ENCODE measurements at places on chromosomes 5 and 9. TPM values are rescaled to one million over a fixed set of nuclear protein-coding genes. Genes with fewer than 3 reads are reported as not detected.

- no peaks in the 10 kb centered on the region for H3K36me3 ChIP-seq
- no peak overlapping the region for H3K27ac ChIP-seq
- no peaks in the 10 kb centered on the region for H3K27me3 ChIP-seq
- H3K4me3 ChIP-seq = no peak overlapping the region
Measured at GRCh38 chr5:33161421-33161820, 279.3 kb upstream of the TARS1 start.

DNA sequence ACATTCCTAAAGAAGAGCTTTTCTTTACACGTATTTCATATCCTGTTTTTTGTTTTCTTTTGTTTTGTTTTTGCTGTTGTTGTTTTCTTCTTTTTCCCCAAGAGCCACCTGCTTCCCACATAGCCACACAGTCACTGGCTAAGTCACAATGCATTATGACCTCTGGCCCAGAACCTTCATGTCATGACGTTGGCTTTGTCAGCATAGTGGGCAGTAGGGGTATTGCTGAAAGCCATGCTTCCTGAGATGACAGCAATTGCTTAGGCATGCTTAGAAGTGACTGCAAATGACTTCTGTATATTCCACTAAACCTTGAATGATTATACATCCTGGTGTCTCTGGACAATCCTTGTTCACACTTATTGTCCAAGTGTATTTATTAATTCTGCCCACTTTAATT, 375.8 kb downstream of the TAF11L14 start:
- H3K36me3 ChIP-seq = no peaks in the 10 kb centered on the region
- no peak for DNase-seq
- no peak overlapping the region for H3K4me3 ChIP-seq
- H3K27me3 ChIP-seq = no peaks in the 10 kb centered on the region

DNA sequence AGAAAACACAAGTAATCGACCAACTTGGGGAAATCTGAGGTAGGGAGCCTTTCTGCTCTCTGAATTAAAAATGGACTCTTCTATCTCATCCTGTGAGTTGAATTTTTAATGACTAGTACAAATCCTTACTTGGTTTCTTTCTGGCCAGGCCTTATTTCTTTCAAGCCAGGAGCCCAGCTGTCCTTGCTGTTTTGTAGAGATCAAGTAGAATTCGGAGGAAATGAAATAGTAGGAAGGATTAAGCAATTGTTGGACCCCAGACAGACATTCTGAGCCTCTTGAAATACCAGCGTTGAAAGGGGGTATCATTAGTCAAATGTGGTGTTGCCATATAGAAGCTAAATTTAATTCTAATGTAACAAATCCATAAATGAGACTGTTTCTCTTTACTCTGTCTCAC, 53.7 kb upstream of the SMIM15 start:
- DNase-seq = no peak
- no peaks in the 10 kb centered on the region for H3K27me3 ChIP-seq
- no peaks in the 10 kb centered on the region for H3K4me1 ChIP-seq
- H3K36me3 ChIP-seq = no peaks in the 10 kb centered on the region

GRCh38 chr9:82820186-82820585, 242.8 kb downstream of the RASEF start:
- H3K4me3 ChIP-seq = no peak overlapping the region
- H3K27me3 ChIP-seq = no peaks in the 10 kb centered on the region
- H3K4me1 ChIP-seq = no peaks in the 10 kb centered on the region
- H3K27ac ChIP-seq = no peak overlapping the region
- DNase-seq = no peak

GRCh38 chr5:121937762-121938161, 24.0 kb upstream of the SRFBP1 start:
- H3K27me3 ChIP-seq = no peaks in the 10 kb centered on the region
- H3K4me1 ChIP-seq = no peaks in the 10 kb centered on the region
- H3K4me3 ChIP-seq = no peak overlapping the region
- H3K27ac ChIP-seq = no peak overlapping the region
- H3K36me3 ChIP-seq = no peaks in the 10 kb centered on the region

DNA sequence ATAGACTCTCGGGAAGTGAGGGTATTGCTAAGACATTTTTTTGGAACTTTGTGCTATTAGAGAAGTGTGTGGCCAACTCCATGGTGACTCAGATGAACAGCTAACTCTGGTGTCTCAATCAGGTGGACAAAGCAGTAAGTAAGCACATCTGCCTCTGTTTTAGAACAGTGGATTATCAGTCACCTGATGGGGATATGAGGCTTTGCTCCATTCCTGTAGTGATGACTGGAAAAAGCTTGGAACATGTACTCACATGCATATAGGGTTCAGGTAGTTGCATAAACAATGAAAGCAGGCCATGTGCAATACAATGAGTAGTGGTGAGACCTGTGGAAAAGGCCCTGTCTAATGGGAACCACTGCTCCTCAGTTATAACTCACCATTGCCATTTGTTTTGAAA, 168.2 kb upstream of the FBN2 start:
- H3K27me3 ChIP-seq = no peaks in the 10 kb centered on the region
- H3K36me3 ChIP-seq = no peaks in the 10 kb centered on the region
- no peaks in the 10 kb centered on the region for H3K4me1 ChIP-seq
- no peak for DNase-seq

DNA sequence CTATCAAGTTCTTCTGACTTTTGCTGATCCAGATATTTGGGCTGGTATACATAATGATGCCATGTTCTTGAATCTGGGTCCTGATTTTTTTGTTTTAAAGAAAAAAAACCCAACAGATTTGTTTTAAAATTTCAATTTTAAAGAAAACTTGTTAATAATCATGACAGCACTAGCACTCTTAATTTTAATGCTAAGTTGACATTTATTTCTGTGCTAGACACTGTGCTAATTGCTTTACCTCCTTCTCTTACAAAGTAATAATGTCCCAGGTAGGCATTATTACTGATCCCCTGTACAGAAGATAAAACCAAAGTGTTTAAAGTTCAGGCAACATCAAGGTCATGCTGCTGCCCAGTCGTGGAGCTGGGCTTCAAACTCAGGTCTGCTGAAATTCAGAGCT, 101.9 kb downstream of the ZNF608 start:
- H3K36me3 ChIP-seq = no peaks in the 10 kb centered on the region
- no peak overlapping the region for H3K27ac ChIP-seq
- H3K4me1 ChIP-seq = peaks cover 13% of the 10 kb centered on the region
- no peak overlapping the region for H3K4me3 ChIP-seq
- no peak for DNase-seq
- no peaks in the 10 kb centered on the region for H3K27me3 ChIP-seq

DNA sequence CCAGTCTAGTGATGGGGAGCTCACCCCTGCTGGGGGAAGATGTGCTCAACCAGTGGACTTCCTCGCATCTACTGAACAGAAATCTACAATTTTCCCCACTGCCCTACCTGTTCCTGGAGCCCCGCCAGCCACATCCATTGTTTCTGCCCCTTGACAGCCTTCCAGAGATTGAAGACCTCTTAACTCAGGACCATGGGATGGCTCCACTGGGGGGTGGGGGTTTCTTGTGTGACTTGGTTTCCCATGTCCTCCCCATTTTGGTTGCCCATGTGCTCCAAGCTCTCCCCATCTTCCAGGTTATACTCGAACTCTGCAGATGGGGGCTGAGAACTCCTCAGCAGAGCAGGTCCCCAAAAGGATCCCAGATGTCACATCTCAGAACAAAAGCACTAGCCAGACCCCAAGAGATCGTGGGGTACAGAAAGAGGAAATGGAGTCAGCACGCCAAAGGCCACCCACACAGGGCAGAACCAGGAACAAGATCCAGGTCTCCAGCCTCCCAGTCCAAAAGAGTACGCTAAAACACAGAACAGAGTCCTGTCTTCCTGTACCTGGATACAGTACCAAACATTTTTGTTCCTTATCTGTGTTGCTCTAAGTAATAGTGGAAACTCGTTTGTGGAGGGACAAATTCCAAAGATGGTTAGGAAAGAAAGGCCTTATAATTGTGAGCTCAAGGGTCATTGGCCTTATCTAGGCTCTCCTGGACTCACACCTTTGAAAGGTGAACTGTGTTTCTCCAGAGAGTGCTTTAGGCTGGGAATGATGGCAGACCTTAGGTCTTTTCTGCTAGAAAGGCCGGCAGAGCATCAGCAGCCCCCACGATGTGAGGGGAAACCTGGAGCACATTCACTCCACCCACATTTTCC, 15.8 kb downstream of the CORO2A start:
- no peaks in the 10 kb centered on the region for H3K36me3 ChIP-seq
- peaks cover 15% of the 10 kb centered on the region for H3K4me1 ChIP-seq
- no peak overlapping the region for H3K27ac ChIP-seq
- H3K27me3 ChIP-seq = no peaks in the 10 kb centered on the region
- DNase-seq = no peak

GRCh38 chr5:93676704-93677103, 64.7 kb downstream of the POU5F2 start:
- H3K27ac ChIP-seq = no peak overlapping the region
- DNase-seq = no peak
- no peaks in the 10 kb centered on the region for H3K27me3 ChIP-seq
- 0 out of 2 replicates have a peak, but pooled peaks cover 5% of the 10 kb centered on the region for H3K4me1 ChIP-seq
- no peaks in the 10 kb centered on the region for H3K36me3 ChIP-seq

GBA2 gene
- total RNA-seq = 29.6 TPM
